ENCODE measurements at places on chromosomes 2 and 18.

GRCh38 chr18:78787751-78788150 is 191.9 kb upstream of the SALL3 start:
- DNase-seq, result no peak

DNA sequence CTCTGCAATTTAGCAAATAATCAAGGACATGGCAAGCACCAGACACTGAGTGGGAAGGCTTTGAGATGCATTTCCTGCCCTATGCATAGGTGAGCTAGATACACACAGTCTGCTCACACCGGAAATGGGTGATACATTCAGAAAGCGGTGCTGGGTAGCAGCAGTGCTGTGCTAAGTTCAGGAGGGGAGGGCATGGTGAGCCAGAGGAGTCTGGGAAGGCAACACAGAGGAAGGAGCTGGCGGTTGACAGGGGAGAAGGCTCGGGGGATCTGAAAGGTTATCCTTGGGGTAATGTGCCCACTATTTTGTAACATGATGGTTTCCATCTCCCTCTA is 57.4 kb upstream of the EPAS1 start:
- DNase-seq, result no peak

DNA sequence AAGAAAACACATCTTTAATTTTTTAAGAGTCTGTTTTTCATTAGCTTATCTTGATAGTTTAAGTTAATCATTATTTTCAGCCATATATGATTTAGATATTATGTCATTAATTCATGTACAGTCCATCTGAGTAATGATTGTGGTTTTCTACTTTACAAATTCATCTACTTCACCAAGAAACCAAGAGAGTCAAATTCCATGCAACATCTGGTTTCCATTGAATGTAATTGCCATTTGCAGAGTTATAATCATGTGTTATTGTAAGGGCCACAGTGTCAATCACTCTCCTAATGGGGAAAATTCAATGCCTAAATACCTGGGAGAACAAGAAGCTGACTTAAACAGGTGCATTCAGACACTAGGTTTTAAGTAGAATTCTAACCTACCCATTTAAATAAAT is 217.2 kb upstream of the OSR1 start:
- DNase-seq, result no peak

- peak; percentile 81 for DNase-seq
Observed at GRCh38 chr2:16507655-16508489, 157.8 kb downstream of the CYRIA start.

GRCh38 chr2:205435970-205436369 is 246.3 kb upstream of the NRP2 start:
- DNase-seq, result no peak

GRCh38 chr2:1972422-1972821 is 228.1 kb upstream of the PXDN start:
- DNase-seq, result peak; percentile 58

- DNase-seq, result no peak
Observed at GRCh38 chr2:222952204-222952603, 91.4 kb downstream of the ACSL3 start.

DNA sequence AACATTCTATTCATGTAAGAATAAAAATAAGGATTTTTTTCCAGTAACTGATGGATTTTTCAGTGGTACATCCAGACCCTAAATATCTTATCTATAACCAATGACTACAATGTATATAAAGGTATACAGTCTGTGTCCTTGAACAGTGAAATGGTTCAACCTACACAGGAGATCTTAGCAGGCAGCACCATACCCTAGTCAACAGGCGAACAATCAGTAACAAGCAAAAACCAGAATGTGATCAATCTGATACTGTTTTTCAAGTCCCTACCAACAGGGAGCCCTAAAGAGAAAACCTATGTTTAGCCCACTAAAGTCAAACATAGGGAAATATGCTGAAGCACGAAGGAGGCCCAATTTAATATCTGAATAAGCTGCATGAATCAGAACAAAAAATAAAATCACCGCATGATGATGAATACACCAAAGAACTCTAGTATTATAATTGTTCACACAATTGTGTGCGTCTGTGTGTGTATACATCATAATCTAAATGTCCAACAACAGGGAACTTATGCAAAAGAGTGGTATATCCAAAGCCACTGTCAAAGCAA is 26.0 kb downstream of the PTPN2 start:
- no peak for DNase-seq

GRCh38 chr2:62363166-62363565 is 142.8 kb downstream of the TMEM17 start:
- no peak for DNase-seq

- DNase-seq, result peak; percentile 56
Observed at GRCh38 chr2:190119257-190119656, 56.7 kb upstream of the MSTN start.

DNA sequence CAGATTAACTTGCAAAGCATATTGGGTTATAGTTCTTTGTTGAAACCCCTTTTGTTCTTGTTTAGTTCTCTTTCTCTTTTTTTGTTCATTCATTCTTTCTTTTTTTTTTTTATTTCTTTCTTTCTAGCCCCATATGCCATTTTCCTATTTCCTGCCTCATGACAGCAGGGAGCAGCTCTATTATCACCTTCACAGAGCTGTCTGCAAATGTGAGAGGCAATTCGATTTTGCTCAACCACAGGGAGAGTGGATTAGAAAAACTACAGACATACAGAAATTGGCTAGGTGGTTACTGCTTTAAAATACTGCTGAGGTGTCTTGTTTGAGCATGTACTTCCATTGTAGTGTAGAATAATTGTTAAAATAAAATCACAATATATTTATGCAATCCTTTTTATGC is 44.2 kb upstream of the TBR1 start:
- no peak for DNase-seq

- DNase-seq, result no peak
Observed at GRCh38 chr18:40355726-40356125, 1599.3 kb upstream of the PIK3C3 start.

All from islet precursor cell (in vitro differentiated cells).